ENCODE measurements at places on chromosomes 3 and 15.

DNA sequence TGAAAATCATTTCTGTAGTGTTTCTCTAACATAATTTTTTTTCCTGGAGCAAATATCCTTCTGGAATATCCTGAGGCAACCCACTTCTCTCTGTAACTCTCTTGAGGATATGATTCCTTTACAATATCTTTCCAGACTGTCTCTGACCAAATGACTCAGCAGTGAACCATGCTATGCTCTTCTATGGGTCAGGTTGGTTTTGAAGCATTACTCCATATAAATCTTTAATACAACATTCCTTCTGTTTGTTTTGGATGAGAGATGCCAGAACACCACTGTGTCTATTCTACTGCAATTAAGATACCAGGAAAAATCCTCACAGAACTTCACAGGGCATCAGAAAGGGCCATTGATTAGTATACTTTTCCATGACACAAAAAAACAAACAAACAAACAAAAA is 626.4 kb upstream of the ZNF385D start:
- DNase-seq = no peak

DNA sequence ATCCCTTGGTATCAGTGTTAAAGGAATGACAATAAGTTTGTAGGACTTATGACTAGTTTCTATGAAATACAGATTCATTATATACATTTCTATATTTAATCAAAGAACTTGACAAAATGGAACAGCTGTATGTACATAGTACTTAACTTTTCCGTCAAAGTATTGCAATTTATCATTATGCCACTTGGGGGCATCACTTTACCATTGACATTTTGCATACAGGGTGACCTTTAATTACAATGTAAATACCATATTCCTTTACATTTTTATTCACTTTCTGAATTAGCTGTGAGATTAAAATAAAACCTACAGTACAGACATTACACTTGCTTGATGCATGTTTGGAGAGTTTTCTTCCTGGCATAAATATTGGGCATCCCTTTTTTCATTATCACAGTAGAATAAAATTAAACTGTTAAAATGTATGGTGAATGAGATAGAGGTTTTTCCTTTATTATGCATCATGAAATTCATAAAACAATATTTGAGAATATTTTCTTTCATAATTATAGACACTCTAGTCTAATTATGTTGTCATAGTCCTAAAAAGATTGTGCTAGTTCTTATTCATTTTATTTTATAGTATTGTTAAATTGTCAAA is 6.9 kb downstream of the NEK11 start:
- no peak for DNase-seq

- peak; percentile 55 for DNase-seq
These were observed 24.5 kb downstream of the IQGAP1 start for GRCh38 chr15:90412356-90413194.

- DNase-seq = no peak
These were observed 150.2 kb upstream of the SLCO3A1 start for GRCh38 chr15:91703274-91703673.

GRCh38 chr15:90718232-90718631 is 1.1 kb downstream of the BLM start:
- no peak for DNase-seq

GRCh38 chr15:31338318-31338878 is 11.8 kb downstream of the KLF13 start:
- no peak for DNase-seq

- DNase-seq = no peak
These were observed 183.3 kb downstream of the PYDC2 start for GRCh38 chr3:191644291-191644690.

DNA sequence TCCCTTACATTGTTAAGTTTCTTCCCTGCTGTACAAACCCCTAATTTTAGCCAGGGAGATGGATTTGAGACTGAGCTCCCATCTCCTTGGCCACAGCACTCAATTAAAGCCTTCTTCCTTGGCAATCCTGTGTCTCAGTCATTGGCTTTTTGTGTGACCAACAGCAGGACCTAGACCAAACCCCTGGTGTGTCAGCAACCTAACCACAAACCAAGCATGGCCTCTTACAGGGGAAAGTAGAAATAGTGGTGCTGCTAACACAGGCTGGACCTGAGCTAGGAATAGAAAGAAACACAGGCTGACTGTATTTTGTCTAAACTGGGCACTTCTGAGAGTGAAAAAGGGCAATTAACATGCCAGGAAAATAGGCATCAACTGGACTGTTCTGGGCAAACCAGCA is 37.9 kb downstream of the PPCDC start:
- peak; percentile 23 for DNase-seq

GRCh38 chr15:57600197-57600596 is 8.5 kb downstream of the MYZAP start:
- no peak for DNase-seq

DNA sequence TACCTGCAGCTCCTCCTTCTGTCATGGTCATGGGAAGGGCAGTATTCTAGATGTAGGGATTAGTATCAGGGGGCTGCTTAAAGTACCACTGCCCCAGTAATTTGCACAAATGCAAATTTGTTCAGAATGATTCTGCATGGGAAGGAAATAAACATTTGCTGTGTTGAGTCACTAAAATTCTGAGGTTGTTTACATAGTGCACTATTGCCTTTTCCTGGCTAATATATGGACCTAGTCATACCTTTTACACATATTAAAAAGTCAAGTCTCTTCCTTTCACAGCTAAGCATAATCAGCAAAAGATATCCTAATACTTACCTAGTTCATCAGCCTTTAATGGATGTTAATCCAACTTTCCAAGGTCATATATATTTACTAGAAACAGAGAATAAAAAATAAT is 746.4 kb upstream of the NR2F2 start:
- DNase-seq = no peak

DNA sequence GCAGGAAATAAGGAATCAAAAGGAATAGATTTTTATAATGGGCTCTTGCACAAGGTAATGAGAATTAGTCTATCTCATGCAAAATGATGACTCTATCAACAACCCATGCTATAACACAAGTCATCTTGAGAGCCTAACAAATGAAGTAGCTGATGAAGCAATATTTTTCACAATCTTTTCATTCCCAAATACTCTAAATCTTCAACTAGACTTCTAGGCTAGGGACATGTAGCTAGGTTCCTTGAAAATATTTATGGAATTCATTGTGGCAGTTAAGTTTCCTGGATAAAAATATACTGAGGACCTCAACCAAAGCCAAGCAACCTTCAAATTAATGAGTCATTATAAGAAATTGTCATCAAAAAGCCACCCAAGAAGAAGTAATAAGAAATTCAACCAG is 55.4 kb downstream of the DCBLD2 start:
- DNase-seq = no peak

- no peak for DNase-seq
These were observed 29.8 kb upstream of the APOD start for GRCh38 chr3:195613468-195614069.

- peak; percentile 51 for DNase-seq
These were observed 63.8 kb downstream of the ATP1B3 start for GRCh38 chr3:141940194-141940776.

GRCh38 chr15:25789211-25789610 is 73.9 kb downstream of the ATP10A start:
- DNase-seq = no peak

- DNase-seq = no peak
These were observed 42.1 kb upstream of the SLC2A2 start for GRCh38 chr3:171068658-171069057.

- DNase-seq = no peak
These were observed 8.6 kb downstream of the KLHL25 start for GRCh38 chr15:85785887-85786780.

- DNase-seq = no peak
These were observed 366.4 kb downstream of the RAP2B start for GRCh38 chr3:153528473-153528872.

GRCh38 chr3:193983846-193984818 is 151.8 kb upstream of the HES1 start:
- no peak for DNase-seq

- no peak for DNase-seq
These were observed 1.8 kb downstream of the CAMKV start for GRCh38 chr3:49867871-49868321.

DNA sequence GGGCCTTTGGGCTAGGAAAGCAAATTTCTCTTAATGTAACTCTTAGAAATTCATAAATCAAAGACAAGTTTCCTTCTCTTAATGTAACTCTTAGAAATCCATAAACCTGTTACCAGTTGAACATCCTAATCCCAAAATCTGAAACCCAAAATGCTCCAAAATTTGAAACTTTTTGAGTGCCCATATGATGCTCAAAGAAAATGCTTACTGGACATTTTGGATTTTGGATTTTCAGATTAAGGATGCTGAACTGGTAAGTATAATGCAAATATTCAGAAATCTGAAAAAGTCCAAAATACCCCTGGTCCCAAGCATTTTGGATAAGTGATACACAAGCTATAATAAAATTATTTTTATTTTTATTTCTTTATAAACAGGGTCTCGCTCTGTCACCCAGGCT is 51.5 kb upstream of the ZBTB38 start:
- no peak for DNase-seq

DNA sequence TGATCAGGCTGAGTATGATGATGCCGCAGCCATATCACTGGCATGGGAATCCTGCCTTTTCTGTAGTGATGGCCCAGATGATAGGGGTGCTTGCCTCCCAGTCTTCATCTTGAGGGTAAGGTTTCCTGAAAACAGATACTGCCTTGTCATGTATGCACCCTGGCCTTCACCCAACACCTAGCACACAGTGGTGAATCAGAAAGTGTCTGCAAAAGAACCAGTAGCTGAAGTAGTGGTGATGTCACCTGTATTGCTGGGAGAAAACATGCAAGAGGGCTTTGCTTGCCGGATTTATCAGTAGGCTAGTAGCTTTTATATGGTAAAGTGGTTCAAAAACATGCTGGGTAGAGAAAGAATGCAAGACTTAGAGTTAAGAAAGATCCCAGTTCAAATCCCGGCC is 419.8 kb upstream of the WNT5A start:
- no peak for DNase-seq

DNA sequence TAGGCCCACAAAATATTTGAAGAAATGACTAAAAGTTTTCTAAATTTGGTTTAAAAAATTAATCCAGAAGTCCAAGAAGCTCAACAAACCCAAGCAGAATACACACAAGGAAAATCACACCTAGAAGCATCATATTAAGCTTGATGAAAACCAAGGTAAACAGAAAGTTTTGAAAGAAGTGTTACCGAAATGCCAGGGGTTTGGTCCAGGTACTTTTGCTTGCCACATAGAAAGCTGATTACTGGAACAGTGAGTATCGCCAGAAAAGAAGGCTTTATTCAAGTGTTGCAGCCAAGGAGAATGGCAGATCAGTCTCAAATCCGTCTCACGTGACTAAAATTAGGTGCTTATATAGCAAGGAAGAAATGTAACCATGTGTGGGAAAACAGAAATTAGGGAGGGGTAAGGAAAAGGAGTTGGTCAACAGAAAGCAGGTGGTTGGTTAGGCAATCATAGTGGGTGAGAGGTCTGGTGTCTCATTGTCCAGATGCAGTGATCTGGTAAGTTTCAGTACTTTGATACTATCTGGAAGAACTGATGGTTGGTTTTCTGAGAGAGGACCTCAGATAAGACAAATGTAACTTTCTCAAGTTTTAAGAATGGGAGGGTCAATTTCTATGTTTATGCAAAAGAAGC is 96.9 kb upstream of the MYRIP start:
- no peak for DNase-seq

GRCh38 chr15:100349321-100349695 is 7.5 kb upstream of the ADAMTS17 start:
- no peak for DNase-seq

DNA sequence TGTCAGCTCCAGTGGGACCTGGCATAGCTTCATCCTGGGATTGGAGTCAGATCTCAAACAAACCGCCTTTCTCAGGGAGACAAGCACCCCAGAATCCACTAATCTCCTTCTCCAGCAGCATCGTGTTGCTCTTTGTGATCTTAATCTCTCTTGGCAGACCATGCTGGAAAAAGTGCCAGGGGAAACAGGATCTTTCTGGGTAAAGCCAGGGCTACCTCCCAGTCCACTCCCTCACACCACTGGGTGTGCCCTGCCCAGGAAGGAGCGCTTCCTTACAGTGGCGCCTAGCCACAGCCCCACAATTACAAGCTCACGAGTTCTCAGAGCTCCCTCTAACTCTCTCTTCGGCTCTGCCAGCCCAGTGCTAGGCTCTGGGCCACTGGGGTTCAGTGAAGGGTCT is 32.2 kb downstream of the RPLP1 start:
- no peak for DNase-seq

GRCh38 chr3:185207931-185208746 is 45.7 kb downstream of the EHHADH start:
- DNase-seq = no peak

DNA sequence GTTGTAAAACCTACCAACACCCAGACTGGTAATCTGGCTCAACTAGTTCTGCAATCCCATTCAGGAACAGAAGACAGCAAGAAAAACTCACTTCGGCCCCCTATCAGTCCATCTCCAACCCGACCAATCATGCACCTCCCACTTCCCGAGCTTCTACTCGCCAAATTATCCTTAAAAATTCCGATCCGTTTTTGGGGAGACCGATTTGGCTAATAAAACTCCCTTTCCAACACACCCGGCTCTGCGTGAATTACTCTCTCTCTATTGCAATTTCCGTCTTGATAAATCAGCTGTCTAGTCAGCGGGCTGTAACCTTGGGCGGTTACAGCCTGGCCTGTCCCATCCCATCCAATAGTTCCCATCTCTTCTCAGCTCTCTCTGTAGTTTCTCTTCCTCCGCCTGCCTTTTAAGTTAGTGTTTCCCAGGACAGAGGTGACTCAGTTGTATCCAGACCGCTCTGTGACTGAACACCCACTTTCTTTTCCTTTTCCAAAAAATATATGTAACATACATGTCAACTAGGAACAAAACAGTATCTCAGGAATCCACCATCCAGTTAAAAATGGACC is 780 bp upstream of the ACAD9 start:
- peak; percentile 50 for DNase-seq

GRCh38 chr3:154123906-154124305 is 2.7 kb downstream of the ARHGEF26 start:
- no peak for DNase-seq

DNA sequence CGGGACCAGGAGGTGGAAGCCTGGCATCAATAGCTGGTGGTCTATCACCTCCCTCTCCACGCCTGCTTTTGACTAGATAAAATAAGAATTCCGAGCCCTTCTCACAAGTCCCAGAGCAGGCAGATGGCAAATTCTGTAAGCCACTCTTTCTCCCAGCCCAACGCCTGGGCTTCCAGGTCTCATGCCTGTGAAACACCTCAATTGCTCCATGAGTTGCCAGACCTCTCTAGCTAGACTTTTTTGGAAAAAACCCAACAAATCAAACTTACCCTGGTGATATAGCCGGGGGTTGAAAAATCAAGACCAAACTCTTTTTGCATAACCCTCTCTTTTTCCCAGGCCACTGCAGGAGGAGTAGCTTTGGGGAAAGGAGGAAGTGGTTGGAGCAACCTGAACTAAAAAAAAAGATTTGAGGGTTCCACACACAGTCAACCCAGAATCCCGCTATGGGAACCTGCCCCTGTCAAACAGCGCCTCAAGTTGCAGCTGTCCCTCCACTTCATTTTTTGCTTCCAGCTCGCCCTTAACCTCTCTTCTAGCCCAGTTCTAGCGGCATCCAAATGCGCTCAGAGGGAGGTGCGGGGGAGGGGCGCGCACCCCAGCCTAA is 7.0 kb downstream of the BHLHE40 start:
- peak; percentile 45 for DNase-seq
